ENCODE measurements at places on chromosomes 2 and 18. TPM values are rescaled to one million over a fixed set of nuclear protein-coding genes. Genes with fewer than 3 reads are reported as not detected.

- H3K27ac ChIP-seq, result no peak overlapping the region
- no peak for DNase-seq
Measured at GRCh38 chr18:12403601-12404506, 3.9 kb upstream of the PRELID3A start.

DNA sequence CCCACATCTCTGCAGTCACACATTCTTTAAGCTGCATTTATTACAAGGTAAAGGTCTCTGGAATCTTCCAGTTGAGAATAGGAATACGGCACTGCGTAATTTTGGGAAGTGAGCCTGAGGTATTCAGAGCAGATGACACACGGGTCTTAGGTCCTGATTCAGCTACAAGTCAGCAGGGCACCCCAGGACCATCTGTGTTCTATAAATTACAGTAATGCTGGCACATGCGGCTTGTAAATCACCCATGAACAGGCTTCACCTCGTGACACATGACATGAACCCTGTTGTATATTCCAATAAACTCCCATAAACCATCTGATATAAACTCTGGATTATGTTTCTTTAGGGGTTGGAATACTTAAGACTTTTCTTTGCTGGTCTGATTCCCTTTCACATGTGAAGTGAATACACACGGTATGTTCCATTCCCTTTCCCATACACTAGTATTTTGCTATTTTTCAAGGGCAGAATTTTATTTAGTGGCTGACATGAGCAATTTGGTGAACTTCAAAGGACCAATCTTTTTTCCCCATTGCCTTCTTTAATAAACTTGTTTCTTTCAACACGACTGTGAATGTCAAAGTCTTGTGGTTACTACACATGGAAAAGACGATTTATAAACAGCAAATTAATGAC, 298.6 kb downstream of the MEIS1 start:
- no peaks in the 10 kb centered on the region for H3K4me1 ChIP-seq
- no peak for DNase-seq
- no peak overlapping the region for H3K4me3 ChIP-seq
- H3K27ac ChIP-seq, result no peak overlapping the region

GRCh38 chr2:46216213-46216612, 81.0 kb upstream of the EPAS1 start:
- H3K4me3 ChIP-seq, result no peak overlapping the region
- no peaks in the 10 kb centered on the region for H3K36me3 ChIP-seq
- DNase-seq, result no peak
- H3K27me3 ChIP-seq, result no peaks in the 10 kb centered on the region
- H3K4me1 ChIP-seq, result no peaks in the 10 kb centered on the region
- H3K27ac ChIP-seq, result no peak overlapping the region

- no peaks in the 10 kb centered on the region for H3K27me3 ChIP-seq
- H3K36me3 ChIP-seq, result no peaks in the 10 kb centered on the region
- no peak overlapping the region for H3K27ac ChIP-seq
- no peaks in the 10 kb centered on the region for H3K4me1 ChIP-seq
- no peak for DNase-seq
Measured at GRCh38 chr2:88247531-88247930, 77.4 kb downstream of the THNSL2 start.

DNA sequence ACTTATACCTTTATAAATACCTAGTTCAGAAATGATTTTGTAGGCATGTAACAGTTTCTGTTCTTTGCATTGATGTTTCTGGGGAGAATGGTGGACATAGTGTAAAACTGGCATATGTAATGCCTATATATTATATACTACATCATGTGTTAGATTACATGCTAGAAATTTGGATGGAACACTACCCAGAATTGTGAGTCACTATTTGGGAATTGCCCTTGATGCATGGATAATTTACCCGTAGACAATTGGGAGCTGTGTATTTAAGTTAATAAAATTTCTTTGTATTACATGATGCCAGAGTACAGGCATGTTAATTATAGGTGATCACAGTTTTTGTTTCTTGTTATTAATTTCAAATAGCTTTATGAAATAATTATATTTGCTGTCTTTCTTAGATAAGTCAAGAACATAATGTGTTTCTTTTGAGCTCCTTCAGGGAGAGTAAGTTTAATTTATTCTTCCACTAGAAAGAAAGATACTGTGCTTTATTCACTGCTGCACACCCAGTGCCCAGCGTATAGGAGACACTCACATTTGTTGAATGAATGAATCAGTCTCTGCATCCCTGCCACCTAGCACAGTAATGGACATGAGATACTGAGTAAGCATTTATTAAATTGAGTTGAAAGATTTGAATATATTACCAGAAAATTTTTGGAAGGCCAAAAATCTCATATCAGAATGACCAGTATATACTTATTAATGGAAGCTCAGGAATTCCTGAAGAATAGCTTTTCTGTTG, 16.9 kb downstream of the ACSL3 start:
- DNase-seq, result no peak
- no peak overlapping the region for H3K4me3 ChIP-seq
- H3K27ac ChIP-seq, result no peak overlapping the region
- H3K4me1 ChIP-seq, result peaks cover 27% of the 10 kb centered on the region
- no peaks in the 10 kb centered on the region for H3K27me3 ChIP-seq

GRCh38 chr2:109645412-109646184, 31.4 kb downstream of the SOWAHC start:
- no peak for DNase-seq
- no peak overlapping the region for H3K27ac ChIP-seq
- no peaks in the 10 kb centered on the region for H3K36me3 ChIP-seq
- peaks cover 16% of the 10 kb centered on the region for H3K4me1 ChIP-seq
- H3K27me3 ChIP-seq, result no peaks in the 10 kb centered on the region

DNA sequence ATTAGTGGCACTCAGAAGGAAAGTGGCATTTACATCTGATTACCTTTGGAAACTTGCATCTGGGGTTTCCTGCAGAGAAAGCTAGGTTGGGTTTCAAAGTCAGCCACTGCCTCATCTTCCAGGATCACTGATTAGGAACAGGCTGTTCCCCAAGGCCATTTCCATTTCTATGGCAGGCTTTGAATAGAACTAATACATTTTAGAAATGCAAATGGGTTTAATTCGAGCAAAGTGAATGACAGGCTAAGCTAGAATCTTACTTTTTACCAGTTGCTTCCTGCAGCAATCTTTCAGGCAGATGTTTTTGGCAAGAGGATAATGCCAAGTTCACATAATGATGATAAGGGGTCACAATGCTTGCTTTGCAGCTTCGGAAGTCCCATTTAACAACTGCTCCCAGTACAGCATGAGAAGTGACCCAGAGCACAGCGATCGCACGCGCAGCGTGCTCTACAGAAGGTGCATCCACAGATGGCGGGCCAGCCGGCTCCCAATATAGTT, 336.7 kb downstream of the LPIN1 start:
- no peaks in the 10 kb centered on the region for H3K4me1 ChIP-seq
- H3K27ac ChIP-seq, result no peak overlapping the region
- no peaks in the 10 kb centered on the region for H3K36me3 ChIP-seq

- no peaks in the 10 kb centered on the region for H3K4me1 ChIP-seq
- no peak overlapping the region for H3K27ac ChIP-seq
- H3K36me3 ChIP-seq, result no peaks in the 10 kb centered on the region
- H3K4me3 ChIP-seq, result no peak overlapping the region
Measured at GRCh38 chr2:214652473-214652872, 157.0 kb downstream of the BARD1 start.

- no peaks in the 10 kb centered on the region for H3K27me3 ChIP-seq
- no peak overlapping the region for H3K27ac ChIP-seq
- no peak overlapping the region for H3K4me3 ChIP-seq
- H3K4me1 ChIP-seq, result no peaks in the 10 kb centered on the region
Measured at GRCh38 chr2:239678666-239679296, 278.0 kb upstream of the HDAC4 start.

- H3K4me3 ChIP-seq, result no peak overlapping the region
- no peaks in the 10 kb centered on the region for H3K4me1 ChIP-seq
- no peaks in the 10 kb centered on the region for H3K27me3 ChIP-seq
- no peak for DNase-seq
- H3K27ac ChIP-seq, result no peak overlapping the region
Measured at GRCh38 chr18:50706199-50706598, 113.6 kb downstream of the MRO start.

SULT1C2 gene
- total RNA-seq, result 2.1 TPM

SFXN5 gene
- total RNA-seq, result 44.0 TPM

ZNF396 gene
- 1.8 TPM for total RNA-seq

All from upper lobe of left lung (tissue), 6 donors.